Amniotic stem cell (primary cell): ENCODE measurements at places on chromosomes 2 and 18.

- DNase-seq, result no peak
Observed at GRCh38 chr2:236939721-236940231, 145.9 kb upstream of the COPS8 start.

- DNase-seq, result no peak
Observed at GRCh38 chr18:45565280-45565970, 49.9 kb upstream of the SLC14A2 start.

DNA sequence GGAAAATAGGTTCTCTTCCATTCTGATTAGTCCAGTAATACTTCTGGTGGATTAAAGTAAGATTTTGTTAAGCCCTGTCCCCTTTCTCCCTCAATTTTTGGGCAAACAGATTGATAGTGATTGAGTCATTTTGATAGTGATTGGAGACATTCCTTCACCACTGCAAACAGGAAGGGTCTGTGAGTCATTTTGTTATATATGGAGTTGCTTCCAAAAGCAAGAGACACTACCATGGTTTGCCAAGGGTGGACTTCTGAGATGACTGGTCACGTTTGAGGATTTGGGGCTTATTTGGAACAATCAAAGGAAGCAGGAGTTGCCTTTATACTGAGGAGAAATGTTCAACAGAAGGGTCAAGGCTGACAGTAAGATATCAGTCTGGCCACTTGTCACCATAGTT, 249.9 kb downstream of the PARD3B start:
- no peak for DNase-seq

- DNase-seq, result no peak
Observed at GRCh38 chr2:174615871-174616436, 18.4 kb upstream of the WIPF1 start.

DNA sequence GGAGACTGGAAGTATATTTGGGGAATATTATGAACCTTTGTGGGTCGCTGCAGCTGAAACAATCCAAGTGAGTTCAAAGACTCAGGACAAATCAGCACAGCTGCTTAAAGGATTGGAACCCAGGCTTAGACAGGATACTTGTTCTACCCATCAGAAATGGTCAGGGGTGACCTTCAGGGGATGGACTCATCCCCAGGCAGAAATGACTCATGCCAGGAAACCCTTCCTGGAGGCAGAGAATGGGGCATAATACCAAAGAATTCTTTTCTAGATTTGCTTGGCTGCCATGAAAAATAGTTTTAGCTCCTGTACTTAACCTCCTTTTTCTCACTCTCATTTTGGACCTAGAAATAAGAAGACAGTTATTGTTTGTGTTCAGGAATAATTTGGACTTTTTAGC, 425.5 kb downstream of the TSN start:
- DNase-seq, result no peak

GRCh38 chr2:10978090-10978670, 66.4 kb downstream of the KCNF1 start:
- DNase-seq, result no peak

GRCh38 chr18:63141778-63142176, 177.8 kb downstream of the BCL2 start:
- no peak for DNase-seq
